ENCODE measurements at places on chromosomes 16 and 17. TPM values are rescaled to one million over a fixed set of nuclear protein-coding genes. Genes with fewer than 3 reads are reported as not detected.

Gene CARD14
- polyA plus RNA-seq: 3.2 TPM

Gene RAMP2
- 45.9 TPM for polyA plus RNA-seq

Gene PLA2G10
- 1.2 TPM for polyA plus RNA-seq

Gene FBXO39
- 1.8 TPM for polyA plus RNA-seq

Gene PDIA2
- 1.8 TPM for polyA plus RNA-seq

DNA sequence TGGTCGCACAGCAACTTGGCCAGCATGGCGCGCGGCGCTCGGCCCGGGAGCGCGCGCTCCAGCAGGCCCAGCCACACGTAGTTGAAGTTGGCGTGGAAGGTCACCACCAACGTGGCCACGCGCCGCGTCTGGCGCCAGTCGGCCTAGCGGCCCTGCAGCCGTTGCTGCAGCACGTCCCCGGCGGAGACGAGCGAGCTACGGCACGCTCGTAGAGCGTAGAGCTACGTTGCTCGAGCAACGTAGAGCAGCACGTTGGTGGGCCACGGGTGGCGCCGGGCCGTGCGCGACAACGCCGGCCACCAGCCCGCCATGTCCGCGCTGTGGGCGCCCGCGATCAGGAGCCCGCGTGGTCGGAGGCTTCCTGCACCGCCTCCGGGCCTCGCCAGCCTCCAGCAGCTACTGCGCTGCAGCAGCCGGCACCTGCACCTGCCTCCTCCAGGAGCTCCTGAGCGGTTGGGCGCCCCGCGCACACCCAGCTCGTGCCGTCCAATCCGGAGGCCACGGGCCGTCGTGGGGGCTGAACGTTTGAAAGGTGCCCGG, 13.4 kb upstream of the SULT1A1 start:
- peaks cover 10% of the 10 kb centered on the region for H3K36me3 ChIP-seq
- H3K4me3 ChIP-seq: peak overlapping the region; percentile 48
- peak; percentile 82 for DNase-seq
- peaks cover 13% of the 10 kb centered on the region for H3K4me1 ChIP-seq
- peak overlapping the region; percentile 26 for H3K27ac ChIP-seq

- H3K4me1 ChIP-seq: peaks cover 23% of the 10 kb centered on the region
- DNase-seq: peak; percentile 74
- peak overlapping the region; percentile 66 for H3K27ac ChIP-seq
- H3K36me3 ChIP-seq: peaks cover 38% of the 10 kb centered on the region
- H3K27me3 ChIP-seq: no peaks in the 10 kb centered on the region
Observed at GRCh38 chr17:48841395-48841831, 10.6 kb downstream of the CALCOCO2 start.

- H3K4me1 ChIP-seq: no peaks in the 10 kb centered on the region
- H3K27me3 ChIP-seq: no peaks in the 10 kb centered on the region
- H3K27ac ChIP-seq: no peak overlapping the region
- no peak for DNase-seq
- H3K4me3 ChIP-seq: no peak overlapping the region
- peaks cover 27% of the 10 kb centered on the region for H3K36me3 ChIP-seq
Observed at GRCh38 chr16:50310308-50311133, 44.2 kb downstream of the ADCY7 start.

GRCh38 chr16:74438492-74438979, 17.3 kb upstream of the CLEC18B start:
- H3K27ac ChIP-seq: no peak overlapping the region
- H3K4me1 ChIP-seq: no peaks in the 10 kb centered on the region
- no peaks in the 10 kb centered on the region for H3K27me3 ChIP-seq
- no peak overlapping the region for H3K4me3 ChIP-seq

DNA sequence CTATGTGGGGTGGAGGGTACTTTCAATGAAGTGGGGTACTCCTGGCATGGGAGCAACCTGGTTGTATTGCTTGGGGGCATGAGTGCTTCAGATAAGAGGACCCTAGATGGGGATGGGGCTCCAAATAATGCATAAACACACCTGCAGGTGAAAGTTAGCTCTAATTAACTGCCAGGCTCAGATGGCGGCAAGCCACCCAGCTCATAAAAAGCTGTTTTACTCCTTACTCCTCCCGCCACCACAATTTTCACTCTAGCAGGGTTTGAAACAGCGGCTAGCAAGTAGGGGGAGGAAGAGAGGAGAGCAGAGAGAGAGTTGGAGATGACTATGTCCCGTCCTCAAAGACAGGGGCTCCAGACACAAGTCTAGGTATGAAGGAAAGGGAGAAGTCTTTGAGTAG, 117.7 kb upstream of the WSCD1 start:
- H3K36me3 ChIP-seq: no peaks in the 10 kb centered on the region
- H3K27ac ChIP-seq: no peak overlapping the region
- H3K27me3 ChIP-seq: no peaks in the 10 kb centered on the region
- H3K4me3 ChIP-seq: no peak overlapping the region
- DNase-seq: no peak

GRCh38 chr16:70703041-70703834, 17.4 kb upstream of the MTSS2 start:
- peak; percentile 47 for DNase-seq
- peak overlapping the region; percentile 65 for H3K27ac ChIP-seq
- no peaks in the 10 kb centered on the region for H3K27me3 ChIP-seq
- no peak overlapping the region for H3K4me3 ChIP-seq
- H3K36me3 ChIP-seq: peaks cover 7% of the 10 kb centered on the region
- H3K4me1 ChIP-seq: peaks cover 32% of the 10 kb centered on the region
